ENCODE measurements at places on chromosomes 4 and X. TPM values are rescaled to one million over a fixed set of nuclear protein-coding genes. Genes with fewer than 3 reads are reported as not detected.

FGF16 gene
- total RNA-seq: not detected

AWAT2 gene
- not detected for total RNA-seq

DNA sequence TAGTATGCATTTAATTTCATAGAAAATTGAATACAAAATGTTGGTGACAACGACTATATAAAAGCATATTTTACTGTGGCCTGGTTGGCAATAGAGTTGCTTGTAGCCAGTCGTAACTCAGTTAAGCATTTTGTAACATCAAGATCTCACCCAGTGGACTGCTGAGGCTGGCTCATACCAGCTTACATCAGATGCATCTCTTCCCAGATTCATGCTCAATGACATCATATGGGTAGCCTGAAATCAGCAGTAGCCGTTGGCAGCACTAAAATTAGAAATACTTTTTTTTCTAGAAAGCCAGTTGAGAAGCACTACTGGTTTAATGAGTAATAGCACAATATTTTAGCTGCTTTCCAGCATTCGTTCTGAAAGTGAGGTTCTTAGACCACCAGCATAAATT lies 341.2 kb downstream of the TECRL start:
- H3K27me3 ChIP-seq: no peaks in the 10 kb centered on the region
- H3K36me3 ChIP-seq: no peaks in the 10 kb centered on the region
- DNase-seq: no peak

IL1RAPL1 gene
- total RNA-seq: 0.16 TPM

DNA sequence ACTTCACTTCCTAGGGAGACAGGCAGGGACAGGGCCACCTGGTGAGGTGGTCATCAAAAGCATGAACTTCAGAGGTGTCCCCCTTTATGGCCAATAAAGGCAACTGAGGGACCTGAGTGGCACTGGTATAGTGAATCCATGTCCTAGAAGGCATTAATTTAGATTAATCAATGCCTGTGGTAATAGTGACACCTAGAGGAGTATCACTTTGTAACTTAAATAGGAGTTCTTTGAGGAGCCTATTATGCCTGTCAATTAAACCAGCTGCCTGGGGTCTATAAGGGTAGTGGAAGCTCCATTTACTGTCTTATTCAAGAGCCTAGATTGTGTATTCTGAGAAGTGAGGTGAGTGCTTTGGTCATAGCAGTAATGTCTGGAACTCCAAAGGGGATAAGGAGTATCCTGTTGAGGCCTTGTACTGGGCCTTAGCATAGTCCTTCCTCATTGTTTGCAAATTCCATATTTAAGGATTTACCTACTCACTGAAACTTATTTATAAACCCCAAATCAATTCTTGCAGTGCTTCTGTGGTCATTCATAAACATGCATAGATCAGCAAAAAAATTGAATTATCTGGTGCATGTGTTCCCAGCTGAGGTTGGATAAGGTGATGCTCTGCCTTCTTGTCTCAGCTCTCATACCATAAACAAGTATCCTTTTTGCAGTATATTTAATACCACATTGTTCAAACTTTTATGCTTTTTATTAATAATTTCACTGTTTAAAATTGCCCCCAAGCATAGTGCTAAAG lies 213.8 kb upstream of the RADX start:
- no peak overlapping the region for H3K27ac ChIP-seq
- H3K4me1 ChIP-seq: no peaks in the 10 kb centered on the region
- no peaks in the 10 kb centered on the region for H3K27me3 ChIP-seq
- no peaks in the 10 kb centered on the region for H3K36me3 ChIP-seq

- H3K36me3 ChIP-seq: no peaks in the 10 kb centered on the region
- DNase-seq: no peak
- no peaks in the 10 kb centered on the region for H3K27me3 ChIP-seq
These were observed 57.1 kb downstream of the FAM47B start for GRCh38 chrX:34999702-35000101.

DMP1 gene
- 0.11 TPM for total RNA-seq

GAGE12H gene
- not detected for total RNA-seq

DNA sequence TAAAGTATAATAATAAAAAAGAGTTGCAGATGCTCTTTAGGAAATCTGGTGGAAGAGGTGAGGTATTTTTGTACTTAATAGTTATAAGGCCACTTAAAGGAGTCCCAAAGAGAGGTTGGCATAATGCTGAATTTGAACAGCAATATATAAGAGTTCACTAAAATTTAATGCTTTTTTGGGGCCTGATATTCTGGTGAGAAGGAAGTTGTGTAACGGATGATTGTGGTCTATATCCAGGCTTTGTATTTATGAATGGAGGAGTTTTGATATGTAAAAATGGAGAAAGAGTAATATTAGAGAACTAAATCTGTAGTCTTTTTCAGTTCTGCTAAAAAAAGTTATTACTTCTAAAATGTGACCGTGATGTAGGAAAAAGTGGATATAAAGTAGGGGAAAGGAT lies 20.4 kb downstream of the BMP2K start:
- no peak for DNase-seq
- no peak overlapping the region for H3K4me3 ChIP-seq
- no peak overlapping the region for H3K27ac ChIP-seq
- no peaks in the 10 kb centered on the region for H3K36me3 ChIP-seq

GAGE12J gene
- not detected for total RNA-seq

DNA sequence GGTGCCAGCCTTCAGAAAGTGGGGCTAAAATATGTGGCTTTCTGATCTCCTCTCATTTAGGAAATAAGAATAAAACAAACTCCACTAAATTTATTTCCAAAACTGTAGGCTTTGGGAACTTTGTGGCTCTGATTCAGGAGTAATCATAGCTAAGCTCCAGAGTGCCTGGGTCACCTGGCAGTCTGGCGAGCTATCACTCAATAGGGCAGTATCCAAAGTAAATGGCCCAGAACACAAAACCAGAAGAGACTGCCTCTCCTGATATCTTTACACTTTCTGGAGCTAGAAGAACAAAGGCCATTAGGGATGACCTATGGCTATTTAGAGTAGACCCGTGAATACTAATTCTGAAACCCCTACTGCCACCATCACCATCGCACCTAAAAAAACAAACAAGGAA lies 17.0 kb upstream of the PPARGC1A start:
- no peaks in the 10 kb centered on the region for H3K4me1 ChIP-seq
- no peak overlapping the region for H3K4me3 ChIP-seq
- no peaks in the 10 kb centered on the region for H3K36me3 ChIP-seq
- H3K27me3 ChIP-seq: peaks cover 5% of the 10 kb centered on the region
- no peak for DNase-seq
- H3K27ac ChIP-seq: no peak overlapping the region
